Neural progenitor cell (in vitro differentiated cells): ENCODE measurements at places on chromosomes 12 and 14.

DNA sequence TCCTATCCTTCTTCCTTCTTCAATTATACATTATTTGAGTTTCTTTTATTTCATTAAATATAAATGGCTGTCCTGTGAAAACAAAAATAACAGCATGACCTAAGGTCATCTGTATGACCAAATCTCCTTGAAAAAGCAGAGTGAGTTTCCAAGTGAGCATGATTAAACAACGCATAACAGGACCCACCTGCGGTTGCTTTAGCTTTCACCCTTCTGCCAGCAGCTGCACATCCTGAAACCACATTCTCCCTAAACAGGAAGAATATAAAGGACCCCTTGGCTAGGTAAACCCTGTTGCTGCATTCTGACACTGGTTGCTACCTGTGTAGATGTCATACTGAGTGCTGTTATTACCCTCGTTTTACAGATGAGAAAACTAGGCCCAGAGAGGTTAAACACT is 42.8 kb upstream of the CPM start:
- H3K4me3 ChIP-seq = no peak overlapping the region
- H3K4me1 ChIP-seq = peaks cover 13% of the 10 kb centered on the region
- no peak overlapping the region for H3K27ac ChIP-seq
- H3K36me3 ChIP-seq = no peaks in the 10 kb centered on the region
- no peak for DNase-seq

- H3K27ac ChIP-seq = no peak overlapping the region
- H3K27me3 ChIP-seq = no peaks in the 10 kb centered on the region
- H3K36me3 ChIP-seq = peaks cover 10% of the 10 kb centered on the region
- peak; percentile 54 for DNase-seq
These were observed 67.2 kb downstream of the KDM2B start for GRCh38 chr12:121513464-121514183.

DNA sequence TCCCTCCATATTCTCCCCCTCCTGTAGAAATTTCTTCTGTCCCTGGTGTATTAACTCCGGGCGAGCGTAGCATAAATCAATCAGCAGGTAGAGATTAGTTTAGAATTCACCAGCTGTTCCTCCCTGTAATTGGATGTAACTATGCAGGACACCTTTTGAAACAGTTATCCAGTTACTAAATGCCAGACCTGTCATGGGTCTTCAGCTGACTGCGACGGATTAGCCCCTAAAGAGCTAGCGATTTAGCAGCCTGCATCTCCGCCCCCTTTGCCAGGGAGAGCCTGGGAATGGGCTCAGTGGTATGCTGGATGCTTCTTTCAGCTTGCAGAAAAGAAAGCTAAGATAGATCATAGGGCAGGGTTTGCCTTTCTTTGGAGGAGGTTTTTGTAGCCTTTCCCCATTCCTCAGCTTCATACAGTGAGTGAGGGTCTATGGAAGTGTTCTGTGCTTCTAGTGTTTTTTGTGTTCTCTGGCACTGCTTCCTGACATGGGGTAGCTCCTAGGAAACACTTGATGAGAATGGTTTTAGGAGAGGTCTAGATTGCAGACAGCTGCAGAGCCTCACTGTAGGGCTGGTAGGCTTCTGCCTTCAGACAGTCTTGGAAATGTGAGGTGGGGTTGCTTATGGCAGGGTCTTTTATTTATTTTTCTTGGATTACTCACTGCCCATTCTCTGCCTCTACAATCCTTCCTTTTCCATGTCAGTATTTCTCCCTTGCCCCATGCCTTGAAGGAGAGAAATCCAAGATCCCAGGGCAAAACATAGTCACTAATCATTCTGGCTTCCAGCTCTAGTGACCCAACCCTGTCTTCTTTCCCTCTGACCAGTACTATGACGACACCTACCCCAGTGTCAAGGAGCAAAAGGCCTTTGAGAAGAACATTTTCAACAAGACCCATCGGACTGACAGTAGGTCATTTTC is 16.7 kb downstream of the COPZ1 start:
- no peaks in the 10 kb centered on the region for H3K36me3 ChIP-seq
- H3K4me1 ChIP-seq = peaks cover 61% of the 10 kb centered on the region
- peak; percentile 90 for DNase-seq
- peak overlapping the region; percentile 96 for H3K27ac ChIP-seq

GRCh38 chr12:1419849-1420371 is 174.5 kb downstream of the FBXL14 start:
- H3K4me1 ChIP-seq = peaks cover 6% of the 10 kb centered on the region
- H3K4me3 ChIP-seq = no peak overlapping the region
- no peaks in the 10 kb centered on the region for H3K27me3 ChIP-seq

DNA sequence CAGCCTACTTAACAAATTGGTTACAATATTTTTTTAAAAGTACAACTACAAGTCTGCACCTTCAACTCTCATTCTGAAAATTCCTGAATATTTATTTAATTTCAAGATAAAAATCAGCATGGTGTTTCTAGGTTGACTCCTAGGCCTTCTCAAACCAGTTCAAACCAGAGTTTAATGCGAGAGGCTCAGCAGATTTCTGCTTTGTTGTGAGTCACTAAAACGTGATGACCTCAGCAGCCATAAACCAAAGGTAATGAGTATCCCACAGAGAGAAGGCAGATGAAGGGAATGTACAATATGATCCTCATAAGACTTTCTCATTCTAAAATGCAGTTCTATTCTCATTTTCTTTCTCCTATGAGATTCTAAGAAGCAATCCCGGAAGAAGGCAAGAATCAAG is 1.5 kb downstream of the PRDM4 start:
- H3K4me1 ChIP-seq = peaks cover 11% of the 10 kb centered on the region
- no peak overlapping the region for H3K27ac ChIP-seq

DNA sequence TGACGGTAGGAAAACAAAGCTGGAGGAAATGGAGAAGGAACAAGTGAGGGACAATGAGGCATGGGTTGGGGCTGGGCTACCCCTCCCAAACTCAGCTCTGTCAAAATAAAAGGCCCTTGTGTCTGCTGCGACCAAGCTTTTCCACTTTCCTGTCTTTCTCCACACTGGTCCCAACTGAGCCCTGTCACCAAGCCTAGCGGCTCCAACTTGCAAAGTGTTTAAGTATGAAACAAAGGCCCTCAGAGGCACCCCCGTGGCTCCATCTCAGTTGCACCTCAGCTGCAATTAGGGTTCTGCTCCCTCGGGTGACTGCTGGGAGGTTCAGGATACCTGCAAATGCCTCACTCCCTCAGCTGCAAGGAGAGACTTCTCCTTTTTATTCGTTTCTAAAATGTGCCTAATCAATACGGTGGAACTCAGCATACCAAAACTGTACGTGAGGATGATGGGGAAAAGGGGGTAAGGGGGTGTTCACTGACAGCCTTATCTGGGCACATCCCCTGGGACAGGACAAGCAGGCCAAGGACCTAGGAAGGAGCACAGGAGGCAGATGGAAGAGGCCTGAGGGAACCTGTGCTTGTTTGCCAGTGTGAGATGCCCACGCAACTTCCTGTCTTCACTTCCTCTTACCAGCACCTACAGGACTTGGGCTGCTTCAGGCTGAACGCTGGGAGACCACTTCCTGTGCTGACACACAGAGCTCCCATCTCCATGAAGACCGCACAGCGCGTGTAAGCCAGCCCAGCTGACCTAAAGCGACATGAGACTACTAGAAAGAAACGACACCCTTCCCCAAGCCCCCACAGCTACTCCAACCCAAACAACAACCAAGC is 8.9 kb downstream of the VAMP1 start:
- no peak for DNase-seq
- no peaks in the 10 kb centered on the region for H3K27me3 ChIP-seq
- no peak overlapping the region for H3K27ac ChIP-seq
- no peaks in the 10 kb centered on the region for H3K4me1 ChIP-seq
- H3K36me3 ChIP-seq = no peaks in the 10 kb centered on the region

DNA sequence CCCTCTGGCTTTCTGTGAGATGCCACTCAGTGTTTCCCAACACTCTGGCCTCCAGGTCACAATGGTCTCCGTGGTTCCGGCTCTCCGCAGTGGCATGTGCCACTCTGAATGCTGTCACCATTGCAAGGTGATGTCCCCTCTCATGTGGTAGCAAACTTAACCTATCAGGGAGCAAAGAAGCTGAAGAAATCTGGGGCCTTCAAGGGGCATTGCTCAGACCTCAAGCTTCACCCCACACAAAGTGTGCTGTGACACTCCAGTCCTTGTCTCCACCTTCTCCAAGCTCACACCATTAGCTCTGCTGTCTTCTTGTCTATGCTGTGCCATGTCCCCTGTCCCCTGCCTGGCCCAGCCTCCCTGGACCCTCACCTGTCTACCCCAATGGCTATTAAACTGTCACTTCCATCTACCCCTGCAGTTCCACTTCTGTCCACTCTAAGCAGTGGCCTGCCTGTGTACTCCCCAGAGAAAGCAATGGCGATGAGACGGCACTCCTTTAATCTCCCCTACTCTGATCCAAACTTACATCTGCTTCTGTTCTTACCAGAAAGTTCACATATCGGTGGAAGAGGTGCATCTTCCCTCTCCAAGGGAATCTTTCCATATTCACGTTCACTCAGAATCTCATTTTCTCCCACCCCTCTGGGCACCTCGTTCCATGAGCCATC is 93.7 kb downstream of the DHRS2 start:
- no peaks in the 10 kb centered on the region for H3K27me3 ChIP-seq
- H3K4me1 ChIP-seq = no peaks in the 10 kb centered on the region
- no peak overlapping the region for H3K4me3 ChIP-seq
- no peak overlapping the region for H3K27ac ChIP-seq
- DNase-seq = no peak
- no peaks in the 10 kb centered on the region for H3K36me3 ChIP-seq

GRCh38 chr12:62481843-62482540 is 15.4 kb downstream of the MON2 start:
- no peaks in the 10 kb centered on the region for H3K4me1 ChIP-seq
- H3K36me3 ChIP-seq = no peaks in the 10 kb centered on the region
- H3K27me3 ChIP-seq = no peaks in the 10 kb centered on the region
- no peak overlapping the region for H3K27ac ChIP-seq
- no peak overlapping the region for H3K4me3 ChIP-seq
- no peak for DNase-seq

DNA sequence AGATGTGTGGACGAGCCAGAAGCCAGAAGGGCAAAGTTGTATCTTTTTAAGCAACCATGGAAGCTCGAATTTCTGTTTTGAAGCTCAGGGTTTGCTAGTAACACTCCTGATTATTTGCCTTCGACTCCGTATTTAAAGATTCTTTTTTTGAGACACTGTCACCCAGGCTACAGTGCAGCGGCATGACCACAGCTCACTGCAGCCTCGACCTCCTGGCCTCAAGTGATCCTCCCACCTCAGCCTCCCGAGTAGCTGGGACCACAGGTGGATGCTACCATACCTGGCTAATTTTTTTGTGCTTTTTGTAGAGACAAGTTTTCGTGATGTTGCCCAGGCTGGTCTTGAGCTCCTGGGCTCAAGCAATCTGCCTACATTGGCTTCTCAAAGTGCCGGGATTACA is 18.7 kb upstream of the OASL start:
- H3K4me3 ChIP-seq = no peak overlapping the region
- peaks cover 4% of the 10 kb centered on the region for H3K4me1 ChIP-seq
- no peak for DNase-seq
- H3K36me3 ChIP-seq = no peaks in the 10 kb centered on the region
- no peaks in the 10 kb centered on the region for H3K27me3 ChIP-seq

DNA sequence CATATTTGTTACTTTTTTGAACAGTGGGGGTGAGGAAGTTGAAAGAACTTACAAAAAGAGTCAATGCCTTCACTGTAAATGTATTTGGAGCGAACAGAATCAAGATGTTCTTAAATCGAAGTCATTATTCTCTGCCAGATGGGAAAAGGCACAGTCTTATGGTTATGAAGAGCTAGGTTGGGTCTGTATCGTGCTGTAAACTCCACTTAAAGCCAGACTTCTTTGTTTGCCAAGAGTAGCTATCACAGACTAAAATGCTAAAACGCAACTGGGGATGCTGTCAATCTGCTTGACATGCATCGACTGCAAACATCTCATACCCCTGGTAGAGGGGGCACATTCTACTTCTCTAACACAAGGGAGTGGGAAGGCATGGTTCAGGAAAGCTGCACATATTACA is 160.4 kb downstream of the DACT1 start:
- no peak overlapping the region for H3K27ac ChIP-seq
- H3K27me3 ChIP-seq = no peaks in the 10 kb centered on the region
- no peaks in the 10 kb centered on the region for H3K4me1 ChIP-seq
- H3K36me3 ChIP-seq = no peaks in the 10 kb centered on the region
- H3K4me3 ChIP-seq = no peak overlapping the region
- no peak for DNase-seq

GRCh38 chr14:71733210-71733883 is 198.9 kb upstream of the RGS6 start:
- DNase-seq = no peak
- peaks cover 9% of the 10 kb centered on the region for H3K4me1 ChIP-seq
- no peaks in the 10 kb centered on the region for H3K27me3 ChIP-seq
- H3K36me3 ChIP-seq = peaks cover 6% of the 10 kb centered on the region
- no peak overlapping the region for H3K27ac ChIP-seq

DNA sequence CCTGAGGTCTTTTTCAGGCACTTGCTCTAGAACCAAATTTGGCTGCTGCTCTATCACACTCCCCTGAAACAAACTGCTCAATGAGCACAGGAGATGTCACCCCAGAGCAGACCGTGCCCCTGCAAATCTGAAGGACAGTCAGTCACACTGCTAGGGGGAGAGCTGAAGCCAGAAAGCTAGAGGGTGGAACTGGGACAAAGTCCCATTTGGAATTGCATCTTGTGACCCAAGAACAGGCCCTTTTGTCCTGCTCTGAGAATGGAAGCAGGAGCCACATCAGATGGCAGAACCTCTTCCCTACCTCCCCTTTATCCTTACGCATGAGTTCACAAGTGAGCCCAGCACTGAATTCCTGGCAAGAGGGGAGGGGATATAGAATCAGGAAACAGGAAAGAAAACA is 64.7 kb downstream of the MAP3K9 start:
- peaks cover 9% of the 10 kb centered on the region for H3K4me1 ChIP-seq
- no peaks in the 10 kb centered on the region for H3K27me3 ChIP-seq
- no peak overlapping the region for H3K4me3 ChIP-seq
- peak overlapping the region; percentile 21 for H3K27ac ChIP-seq

DNA sequence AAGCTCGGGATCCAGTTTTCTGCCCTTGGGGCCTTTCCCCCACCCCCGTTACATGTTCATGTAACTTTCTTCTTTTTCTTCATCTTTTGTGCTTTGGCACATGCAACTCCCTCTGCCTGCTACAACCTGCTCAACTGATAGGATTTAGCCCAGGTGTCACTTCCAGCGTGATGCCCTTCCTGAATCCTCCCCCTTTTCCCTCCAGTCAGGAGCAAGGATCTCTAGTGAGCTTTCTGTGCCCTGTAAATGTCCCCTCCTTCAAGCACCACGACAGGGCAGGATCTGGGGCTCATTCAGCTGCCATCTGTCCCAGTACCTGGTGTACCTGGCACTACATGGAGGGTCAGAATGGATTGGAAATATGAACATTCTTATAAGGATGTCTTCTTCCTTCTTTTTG is 15.3 kb downstream of the PELI2 start:
- no peaks in the 10 kb centered on the region for H3K27me3 ChIP-seq
- no peak overlapping the region for H3K27ac ChIP-seq
- DNase-seq = peak; percentile 24
- no peak overlapping the region for H3K4me3 ChIP-seq
- no peaks in the 10 kb centered on the region for H3K36me3 ChIP-seq
